ENCODE measurements at places on chromosomes 2 and 18.

DNA sequence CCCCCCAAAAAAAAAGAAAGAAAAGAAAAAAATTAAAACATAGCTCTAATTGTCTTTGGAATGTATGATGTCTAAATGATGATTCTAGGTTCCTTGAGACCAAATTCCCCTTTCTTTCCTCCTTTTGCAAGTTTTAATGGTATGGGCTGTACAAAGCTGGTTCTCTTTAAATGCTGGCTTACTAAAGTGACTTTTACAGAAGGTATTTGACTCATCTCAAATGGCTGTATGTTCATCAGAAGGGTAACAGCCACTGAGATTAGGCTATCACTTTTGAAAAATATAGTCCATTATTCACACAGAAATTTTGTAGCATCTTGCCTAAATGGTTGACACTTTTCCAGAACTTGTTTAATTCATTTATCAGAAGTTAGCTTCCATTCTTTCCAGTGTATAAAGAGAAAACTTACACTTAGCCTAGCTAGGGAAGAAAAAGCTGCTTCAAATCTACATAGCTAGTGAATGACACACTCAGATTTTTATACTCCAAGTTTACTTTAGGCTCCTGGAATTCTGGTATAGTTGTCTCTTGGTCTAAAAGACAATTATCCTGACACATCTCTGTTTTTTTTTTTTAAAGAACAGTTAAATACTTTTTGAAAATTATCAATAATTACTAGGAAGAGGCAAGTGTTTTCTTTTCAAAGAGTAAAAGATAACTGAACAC lies 622.6 kb downstream of the LRP1B start:
- DNase-seq = no peak

DNA sequence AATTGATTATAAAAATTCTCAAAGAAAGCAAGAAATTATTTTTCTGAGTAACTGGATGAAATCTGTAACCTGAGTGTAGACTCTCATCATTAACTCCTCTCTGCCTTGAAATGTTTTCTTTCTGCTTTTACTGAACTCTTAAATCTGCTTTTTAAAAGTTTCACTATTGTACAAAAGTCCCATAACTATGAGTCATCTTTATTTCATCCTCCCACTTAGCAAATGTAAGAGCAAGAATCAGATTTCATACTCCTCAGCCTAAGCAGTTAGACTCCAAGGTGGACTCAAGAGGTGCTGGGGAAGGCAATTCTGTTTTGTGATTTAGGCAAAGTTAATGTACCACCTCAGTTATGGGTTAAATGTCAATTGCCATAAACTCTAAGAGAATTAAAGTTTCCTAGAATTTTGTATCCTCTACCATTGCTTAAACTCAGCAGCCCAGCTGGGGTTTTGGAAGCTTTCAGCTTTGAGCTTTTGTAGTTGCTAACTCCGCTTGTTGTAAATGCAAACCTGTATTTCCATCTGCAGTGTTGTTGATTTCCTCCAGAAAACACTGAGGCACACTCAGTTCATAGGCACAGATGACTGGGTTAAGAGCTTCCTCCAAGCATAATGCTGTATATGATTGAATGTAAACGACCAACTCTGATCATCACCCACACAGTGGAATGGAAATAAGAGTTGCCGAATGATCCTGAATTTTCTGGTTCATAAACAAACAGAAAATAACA lies 268.8 kb downstream of the ARHGAP15 start:
- DNase-seq = peak; percentile 27

DNA sequence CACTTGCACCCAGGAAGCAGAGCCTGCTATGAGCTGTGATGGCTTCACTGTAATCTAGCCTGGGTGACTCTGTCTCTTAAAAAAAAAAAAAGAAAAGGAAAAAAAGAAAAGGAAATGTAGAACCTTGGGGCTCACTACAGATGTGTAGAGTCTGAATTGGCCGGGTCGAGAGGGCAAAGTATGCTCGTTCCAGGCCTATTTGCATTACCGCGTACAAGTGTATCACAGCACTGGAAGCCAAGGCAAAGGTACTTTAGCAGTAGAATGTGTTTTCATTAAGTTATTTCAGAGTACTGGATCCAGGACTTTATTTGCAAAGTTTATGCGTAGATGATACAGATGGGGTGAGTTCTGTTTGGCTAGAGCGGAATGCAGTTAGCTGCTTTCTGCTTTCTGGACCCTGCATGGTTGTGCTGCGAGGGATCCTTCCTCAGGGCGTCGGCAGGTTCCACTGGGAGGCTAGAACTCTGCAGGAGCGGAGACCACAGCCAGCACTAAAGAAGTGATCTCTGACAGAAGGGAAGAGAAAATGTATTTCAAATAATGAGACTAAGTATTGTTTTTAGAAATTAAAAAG lies 51.8 kb downstream of the LDLRAD4 start:
- DNase-seq = no peak

GRCh38 chr2:53856272-53856671 lies 3.5 kb downstream of the GPR75 start:
- DNase-seq = peak; percentile 10

DNA sequence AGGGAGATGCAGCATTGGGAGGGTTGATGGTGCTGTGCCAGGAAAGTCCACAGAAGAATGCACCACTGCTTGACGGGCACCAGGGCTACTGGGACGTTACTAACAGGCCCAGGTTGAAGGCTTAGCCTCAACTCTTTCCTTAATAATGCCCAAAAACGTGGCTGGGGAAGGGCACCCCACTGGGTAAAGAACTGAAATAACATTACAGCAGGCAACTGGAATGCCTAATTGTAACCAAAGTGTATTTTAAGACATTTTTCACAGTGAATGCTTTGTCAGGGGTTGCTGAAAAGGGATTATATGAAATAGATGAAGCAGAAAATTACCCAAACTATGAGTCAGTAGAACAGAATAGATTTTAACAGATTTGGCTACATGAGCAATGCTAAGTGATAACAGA lies 191.3 kb downstream of the CMPK2 start:
- DNase-seq = peak; percentile 7

DNA sequence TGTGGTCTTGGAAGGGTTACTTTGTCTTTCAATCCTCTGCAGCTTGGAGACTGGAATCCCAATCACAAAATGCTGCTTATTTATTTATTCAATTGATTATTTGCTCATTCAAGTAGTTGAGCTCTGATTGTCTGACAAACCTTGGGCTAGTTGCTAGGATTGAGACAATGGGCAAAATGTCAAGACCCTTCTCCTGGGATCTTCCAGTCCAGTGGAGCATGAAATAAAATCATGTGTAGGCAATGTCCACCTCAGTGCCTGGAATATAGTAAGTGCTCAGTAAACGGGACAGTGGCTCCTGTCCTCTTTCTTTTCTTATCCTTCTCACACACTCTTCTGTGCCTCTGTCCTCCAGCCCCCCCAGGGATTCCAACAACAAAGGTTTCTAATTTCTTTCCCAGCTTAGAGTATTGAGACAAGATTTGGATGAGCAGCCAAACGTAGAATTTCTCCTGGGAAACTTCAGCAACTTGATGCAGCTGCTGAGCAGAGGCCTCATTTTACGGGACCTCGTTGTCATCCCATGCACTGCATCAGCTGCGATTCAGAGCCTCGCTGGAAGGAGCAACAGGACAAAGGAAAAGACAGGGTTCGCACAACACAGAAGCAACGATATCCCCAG lies 545.0 kb downstream of the SOX11 start:
- DNase-seq = no peak

- no peak for DNase-seq
Measured at GRCh38 chr2:65316072-65316471, 88.4 kb downstream of the ACTR2 start.

DNA sequence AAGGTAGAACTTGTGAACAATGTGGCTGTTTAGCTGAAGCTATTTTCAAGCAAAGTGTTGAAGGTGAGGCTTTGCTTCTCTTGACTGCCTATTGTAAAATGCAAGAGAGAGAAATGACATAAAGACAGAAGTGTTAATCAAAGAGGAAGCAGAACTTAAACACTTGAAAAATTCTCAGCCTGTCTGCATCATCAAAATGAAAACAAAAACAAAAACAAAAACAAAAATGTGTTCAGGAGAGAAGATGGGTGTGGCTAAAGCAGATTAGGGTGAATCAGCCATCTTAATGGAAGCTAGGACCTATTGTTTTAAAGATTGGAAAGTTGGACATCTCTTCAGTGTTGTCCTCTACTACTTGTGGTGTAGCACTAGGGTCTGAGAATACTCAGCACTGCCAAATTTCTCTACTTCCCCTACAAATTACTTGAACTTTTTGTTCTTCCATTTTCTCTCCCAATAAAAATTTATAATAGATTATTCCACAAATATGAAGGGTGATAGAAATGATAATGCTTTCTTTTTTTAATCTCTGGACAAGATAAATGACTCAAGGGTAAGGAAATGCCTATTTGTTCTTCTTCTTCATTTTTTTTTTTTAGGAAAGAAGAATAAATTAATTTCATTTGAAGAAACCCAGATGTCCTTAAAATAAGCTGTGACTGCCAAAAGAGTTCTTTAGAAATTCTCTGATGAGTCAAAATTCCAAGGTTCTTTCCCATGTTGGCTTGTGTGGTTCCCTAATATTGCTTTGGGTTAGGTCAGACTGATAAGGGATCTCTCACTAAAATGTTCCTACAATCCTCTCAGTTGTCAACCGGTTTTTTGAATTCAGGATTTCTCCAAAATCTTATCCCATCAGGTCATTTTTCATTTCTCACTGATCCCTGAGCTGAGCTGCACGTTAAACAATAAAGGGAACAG lies 571.2 kb upstream of the ZEB2 start:
- no peak for DNase-seq

- DNase-seq = peak; percentile 52
Measured at GRCh38 chr2:11123856-11124759, 31.2 kb upstream of the SLC66A3 start.

DNA sequence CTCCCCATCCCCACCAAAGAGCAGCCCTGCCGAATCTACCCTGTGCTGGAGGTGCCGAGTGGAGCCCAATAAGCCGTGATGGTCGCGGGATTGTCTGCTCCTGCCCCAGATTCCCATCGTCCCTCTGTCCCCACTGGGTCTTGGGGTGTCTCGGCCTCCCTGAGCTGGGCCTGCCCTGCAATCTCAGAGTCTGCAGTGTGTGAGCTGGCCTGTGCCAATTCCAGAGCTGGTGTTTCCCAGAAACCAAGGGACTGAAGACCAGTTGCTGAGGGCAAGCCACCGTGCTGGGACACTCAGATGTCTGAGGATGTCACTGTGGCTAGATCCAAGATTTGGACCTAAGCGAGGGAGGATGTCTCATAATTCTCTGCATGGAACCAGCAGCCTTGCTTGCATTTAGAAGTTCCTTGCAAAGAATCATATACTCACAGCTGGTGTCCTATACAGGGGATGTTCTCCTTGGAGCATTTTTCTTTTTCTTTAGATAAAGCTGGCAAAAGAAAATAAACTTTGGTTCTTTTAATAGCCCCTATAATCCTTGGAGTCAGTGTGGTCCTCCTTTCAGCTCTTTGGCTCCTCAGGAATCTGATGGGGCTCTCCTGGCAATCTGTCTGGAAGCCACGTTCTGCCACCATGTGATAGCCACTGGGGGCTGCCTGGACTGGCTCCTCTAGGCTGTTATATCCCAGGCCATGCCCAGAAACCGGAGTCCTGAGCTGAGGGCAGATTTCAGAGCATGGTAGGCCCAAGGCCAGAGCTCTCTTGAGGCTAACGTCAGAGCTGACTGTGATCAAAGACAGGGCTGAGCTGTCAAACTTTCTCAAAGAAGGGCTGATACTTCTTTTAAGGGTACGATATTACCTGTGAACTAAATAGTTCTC lies 140.1 kb upstream of the HAAO start:
- DNase-seq = no peak

GRCh38 chr2:147482111-147482895 lies 362.5 kb upstream of the ACVR2A start:
- peak; percentile 69 for DNase-seq

DNA sequence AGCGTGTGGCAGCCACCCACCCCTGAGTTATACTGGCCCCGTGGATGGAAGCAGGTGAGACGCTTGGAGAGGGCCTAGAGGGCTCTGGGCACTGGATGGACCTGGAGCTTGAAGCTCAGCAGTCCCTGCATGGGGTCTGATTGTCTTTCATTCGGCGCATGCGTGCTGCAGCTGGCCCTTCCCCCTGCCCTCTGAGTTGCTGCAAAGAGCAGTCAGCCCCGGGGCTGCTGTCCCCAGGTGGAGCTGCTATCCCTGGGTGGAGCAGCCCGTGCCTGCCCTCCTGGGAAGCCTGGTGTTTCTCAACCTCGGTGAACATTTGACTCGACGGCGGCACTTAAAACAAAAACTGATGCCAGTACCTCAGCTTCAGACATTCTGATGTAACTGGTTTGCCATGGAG lies 29.6 kb downstream of the IGFBP5 start:
- DNase-seq = no peak

DNA sequence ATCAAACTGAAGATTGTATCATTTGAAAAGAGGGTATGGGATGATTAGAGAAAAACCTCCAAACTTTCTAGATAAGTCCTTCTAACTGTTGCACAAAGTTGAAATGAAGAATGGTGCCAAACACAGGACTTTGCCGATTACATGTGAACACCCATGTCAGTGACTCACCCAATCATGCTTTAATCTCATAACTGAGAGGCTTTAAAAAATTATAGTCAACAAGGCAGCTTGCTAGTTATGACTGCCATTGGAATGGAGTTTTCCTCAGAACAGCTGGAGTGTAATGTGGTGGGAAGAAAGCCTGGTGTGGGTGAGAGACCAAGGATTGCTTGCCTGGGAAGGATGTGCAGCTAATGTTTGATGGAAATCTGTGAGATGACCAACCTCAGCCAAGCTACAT lies 98.2 kb upstream of the ALPP start:
- DNase-seq = no peak

Data from SJCRH30 (cell line).